ENCODE measurements at places on chromosomes 12 and 14. TPM values are rescaled to one million over a fixed set of nuclear protein-coding genes. Genes with fewer than 3 reads are reported as not detected.

DNA sequence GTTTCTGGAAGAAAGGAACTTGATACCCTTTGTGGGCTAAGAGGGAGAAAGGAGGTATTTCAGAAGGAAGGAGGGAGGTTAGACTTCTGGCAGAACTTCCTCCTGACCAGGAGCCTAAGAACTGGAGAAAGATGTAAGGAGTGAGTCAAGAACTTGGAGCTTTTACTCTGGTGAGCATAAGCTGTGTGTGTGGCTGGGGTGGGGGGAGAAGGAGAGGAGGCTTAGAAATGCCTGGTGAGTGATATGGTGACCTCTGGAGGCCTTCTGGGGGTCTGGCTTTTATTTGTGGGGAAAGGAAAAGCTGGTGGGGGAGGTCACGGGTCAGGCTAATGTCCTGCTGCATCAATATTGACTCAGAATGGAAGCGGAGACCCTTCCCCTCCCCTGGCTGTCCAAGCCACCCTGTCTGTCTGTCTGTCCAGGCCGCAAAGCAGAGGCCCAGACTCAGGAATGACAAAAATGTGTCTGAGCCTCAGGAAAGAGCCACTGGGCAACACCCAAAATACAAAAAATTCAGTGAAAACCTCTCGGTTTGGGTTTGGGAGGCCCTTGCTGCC lies 4.8 kb downstream of the LRP1 start:
- DNase-seq = no peak

DNA sequence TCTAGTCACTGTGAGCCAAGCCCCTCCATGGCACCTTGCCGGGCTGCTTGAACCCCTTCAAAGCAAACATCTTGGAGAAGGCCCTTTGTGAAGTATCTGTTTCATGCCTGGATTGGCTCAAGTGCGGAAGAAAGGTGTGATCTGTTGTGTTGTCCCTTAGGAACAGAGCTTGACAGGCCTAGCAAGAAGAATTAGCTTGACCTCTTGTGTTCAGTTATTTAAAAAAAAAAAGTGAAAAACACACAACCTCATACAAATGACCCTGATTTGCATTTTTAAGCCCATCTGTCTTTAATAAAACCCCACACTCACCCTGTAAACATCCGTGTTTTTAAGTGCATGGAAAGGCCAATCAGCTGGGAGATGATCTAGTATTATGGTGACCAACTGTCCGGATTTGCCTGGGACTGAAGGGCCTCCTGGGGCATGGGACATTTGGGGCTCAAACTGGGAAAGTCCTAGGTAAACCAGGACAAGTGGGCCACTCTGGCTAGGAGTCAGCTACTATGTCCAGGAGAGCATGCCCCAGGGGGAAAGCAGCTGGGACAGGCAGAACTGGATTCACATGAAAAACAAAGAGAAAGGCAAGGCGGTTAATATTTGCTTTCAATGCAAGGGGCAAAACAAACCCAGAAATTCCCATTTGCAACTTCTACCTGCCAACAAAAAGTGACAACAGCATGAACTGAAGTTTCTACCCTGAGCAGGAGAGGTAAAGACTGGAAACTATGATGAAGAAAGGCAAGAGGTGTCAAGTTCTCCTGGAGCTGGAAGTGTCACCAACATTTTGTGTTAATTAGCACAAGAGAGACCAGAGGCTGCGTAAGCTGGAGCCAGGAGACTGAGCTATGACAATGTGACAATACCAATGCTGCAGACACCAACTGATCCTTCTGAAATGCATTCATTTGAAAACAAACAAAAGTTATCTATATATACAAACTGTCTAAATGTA lies 78.6 kb downstream of the CLMN start:
- no peak for DNase-seq

GRCh38 chr12:12891881-12892355 lies 556 bp downstream of the GPRC5A start:
- DNase-seq = no peak

- no peak for DNase-seq
Measured at GRCh38 chr12:85820101-85820500, 16.1 kb downstream of the RASSF9 start.

DNA sequence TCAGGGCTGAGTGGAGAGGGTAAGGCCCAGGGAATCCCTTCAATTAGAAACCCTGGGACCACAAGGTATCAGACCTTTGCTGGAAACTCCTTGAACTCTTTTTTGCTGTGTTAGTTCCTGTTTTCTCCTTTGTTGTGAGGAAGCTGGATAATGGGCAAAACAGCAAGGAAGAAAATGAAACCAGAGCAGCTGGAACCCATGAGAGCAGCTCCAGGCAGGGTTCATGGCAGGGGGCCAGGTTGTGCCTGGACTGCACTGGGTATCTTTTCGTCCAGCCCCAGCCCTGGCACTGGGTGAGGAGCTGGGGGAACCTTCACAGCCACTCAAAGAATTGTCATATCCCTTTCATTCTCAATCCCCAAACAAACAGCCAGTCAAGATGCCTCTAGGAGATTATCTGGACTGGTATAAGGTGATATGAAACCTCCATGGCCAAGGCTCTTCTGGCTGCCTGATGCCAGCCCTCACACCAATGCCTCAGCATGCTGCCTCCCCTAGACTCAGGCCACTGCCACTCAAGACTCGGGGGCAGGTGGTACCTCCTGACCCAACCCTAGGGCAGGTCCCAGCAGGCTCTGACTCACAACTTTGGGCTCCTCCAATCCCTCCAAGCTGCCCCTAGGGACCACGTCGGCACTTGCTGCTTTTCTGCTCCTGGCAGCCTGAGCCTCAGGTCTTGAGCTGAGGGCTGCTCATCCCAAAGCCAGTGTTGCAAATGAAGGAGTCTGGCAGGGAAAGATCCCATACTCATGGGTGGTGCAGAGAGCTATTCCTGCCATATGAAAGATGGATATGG lies 16.5 kb downstream of the FAM186B start:
- no peak for DNase-seq

DNA sequence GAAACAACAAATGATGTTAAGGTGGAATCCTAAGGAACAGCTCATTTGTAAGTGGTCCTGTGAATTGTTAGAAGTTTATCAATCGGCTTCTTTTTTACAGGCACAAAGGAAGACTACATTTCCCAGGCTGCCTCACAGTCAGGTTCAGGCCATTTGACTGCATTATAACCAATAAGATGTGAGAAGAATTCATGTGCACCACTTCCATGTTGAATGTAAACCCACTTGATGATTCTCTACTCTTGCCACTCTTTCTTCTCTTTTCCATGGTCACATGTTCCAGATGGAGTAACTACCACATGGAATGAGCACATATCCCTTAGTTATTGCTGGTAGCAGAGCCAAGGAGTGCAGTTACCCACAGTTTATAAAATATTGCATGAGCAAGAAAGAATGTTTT lies 67.1 kb upstream of the GZMB start:
- DNase-seq = no peak

DNA sequence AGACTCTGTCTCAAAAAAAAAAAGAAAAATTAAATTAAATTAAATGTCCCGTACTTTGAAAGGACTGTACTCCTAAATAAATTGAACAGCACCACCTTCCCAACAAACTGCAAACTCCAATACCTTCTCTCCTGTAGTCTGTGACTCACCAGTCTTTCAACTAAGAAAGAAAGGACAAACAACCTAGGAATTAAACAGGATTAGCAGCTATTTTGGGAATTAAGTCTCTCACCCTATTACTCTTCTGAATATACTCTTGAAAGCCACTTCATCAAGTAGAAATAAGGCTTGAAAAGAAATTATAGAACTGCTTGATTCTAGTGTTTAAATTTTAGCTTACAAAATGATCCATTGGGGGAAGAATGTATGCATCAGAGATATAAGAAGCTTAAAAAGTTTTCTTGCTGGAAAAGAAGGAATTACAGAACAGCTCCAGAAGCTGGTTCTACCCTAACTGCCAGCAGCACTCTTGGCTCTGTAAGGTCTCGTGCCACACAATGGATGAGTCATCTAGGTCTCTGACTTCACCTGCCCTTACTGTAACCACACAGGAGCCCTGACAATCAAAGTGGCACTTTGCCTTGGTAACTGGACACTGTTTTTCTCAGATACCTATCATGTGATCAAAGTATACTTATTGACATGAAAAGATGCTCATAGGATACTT lies 57.0 kb upstream of the CERS5 start:
- DNase-seq = no peak

GRCh38 chr12:51901881-51902280 lies 5.4 kb upstream of the ACVRL1 start:
- DNase-seq = peak; percentile 21

- no peak for DNase-seq
Measured at GRCh38 chr12:92624236-92624635, 78.6 kb upstream of the PLEKHG7 start.

NEDD8 gene
- total RNA-seq = 132 TPM

KCNMB4 gene
- total RNA-seq = 13.5 TPM

SALL2 gene
- 16.3 TPM for total RNA-seq

COQ6 gene
- total RNA-seq = 23.4 TPM

SIX1 gene
- total RNA-seq = 5.2 TPM
